Suppressor macrophage treated with lipopolysaccharide for 1 hour (primary cell): ENCODE measurements at places on chromosomes 16 and 17.

DNA sequence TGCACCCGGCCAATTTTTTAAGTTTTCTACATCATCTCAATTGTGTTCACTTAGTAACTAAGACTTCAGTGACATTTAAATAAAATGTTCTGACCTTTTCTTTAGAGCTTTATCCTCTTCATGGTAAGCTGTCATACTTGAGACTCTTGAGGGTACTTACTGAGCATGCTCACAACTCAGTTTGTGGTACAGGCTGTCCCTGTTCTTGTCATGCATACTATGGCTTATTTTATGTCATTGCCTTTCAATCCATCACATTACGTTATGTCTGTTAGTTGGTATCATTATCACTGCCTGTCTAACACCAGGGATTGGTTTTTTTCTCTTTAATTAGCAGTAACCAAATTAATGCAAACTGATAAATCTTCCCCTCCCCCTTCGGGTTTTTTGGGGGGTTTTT is 41.9 kb upstream of the RHBDL3 start:
- DNase-seq: no peak

DNA sequence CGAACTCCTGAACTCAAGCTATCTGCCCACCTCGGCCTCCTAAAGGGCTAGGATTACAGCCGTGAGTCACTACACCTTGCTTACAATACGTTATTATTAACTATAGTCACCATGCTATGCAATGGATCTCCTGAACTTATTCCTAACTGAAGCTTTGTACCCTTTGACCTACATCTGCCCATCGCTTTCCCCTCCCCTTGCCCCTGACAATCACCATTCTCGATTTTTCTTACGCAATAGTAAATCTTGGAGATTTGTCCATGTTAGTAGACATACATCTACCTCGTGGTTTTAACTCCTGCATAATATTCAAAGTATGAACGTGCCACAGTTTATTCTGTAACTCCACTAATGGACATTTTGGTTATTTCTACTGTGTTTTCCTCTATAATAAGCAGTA is 120.6 kb downstream of the NPIPB5 start:
- DNase-seq: no peak

GRCh38 chr16:63787014-63787413 is 1334.8 kb downstream of the CDH11 start:
- DNase-seq: no peak

DNA sequence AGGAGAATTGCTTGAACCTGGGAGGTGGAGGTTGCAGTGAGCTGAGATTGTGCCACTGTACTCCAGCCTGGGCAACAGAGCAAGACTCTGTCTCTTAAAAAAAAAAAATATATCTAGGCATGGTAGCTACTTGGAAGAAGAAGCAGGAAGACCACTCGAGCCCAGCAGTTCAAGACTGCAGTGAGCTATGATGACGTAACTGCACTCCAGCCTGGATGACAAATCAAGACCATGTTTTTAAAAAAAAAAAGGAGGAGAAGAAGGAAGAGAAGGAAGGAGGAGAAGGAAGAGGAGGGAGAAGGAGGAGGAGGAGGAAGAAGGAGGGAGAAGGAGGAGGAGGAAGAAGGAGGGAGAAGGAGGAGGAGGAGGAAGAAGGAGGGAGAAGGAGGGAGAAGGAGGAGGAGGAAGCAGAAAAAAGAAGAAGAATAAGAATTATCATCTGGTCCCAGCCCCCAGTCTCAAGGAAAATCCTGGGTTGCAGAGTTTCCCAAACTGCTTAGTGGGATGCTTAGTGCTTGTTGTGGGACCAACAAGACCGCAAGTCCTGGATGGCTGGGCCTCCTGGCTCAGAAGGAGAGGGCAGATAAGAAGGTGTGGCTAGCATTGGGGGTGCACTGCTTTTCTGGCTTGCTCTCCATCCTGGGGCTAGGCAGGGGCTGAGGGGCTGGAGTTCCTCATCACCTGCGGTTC is 3.7 kb upstream of the DRC7 start:
- DNase-seq: peak; percentile 51

DNA sequence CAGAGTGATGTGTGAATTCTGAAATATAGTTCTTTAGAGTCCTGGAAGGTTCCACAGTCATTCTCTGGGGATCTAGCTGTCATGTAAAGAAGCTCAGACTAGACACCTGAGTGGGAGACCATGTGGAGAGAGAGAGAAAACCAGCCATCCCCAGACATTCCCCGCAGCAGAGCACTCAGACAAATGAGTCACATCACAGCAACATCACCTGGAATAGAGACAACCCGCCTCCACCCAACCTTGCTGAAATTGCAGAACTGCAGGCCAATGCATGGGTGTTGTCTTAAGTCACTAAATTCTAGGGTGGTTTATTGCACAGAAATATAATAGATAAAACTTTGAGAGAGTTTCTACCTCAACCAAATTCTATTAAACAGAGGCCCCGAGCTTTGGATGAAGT is 392.0 kb upstream of the DYNLRB2 start:
- DNase-seq: no peak

GRCh38 chr17:74950207-74950606 is 14.5 kb downstream of the OTOP3 start:
- DNase-seq: no peak
